T-helper 2 cell treated with Interferon-gamma antibody and Interleukin-4, amounts not matched to agents 5 μg/mL and 100 μg/mL, for 36 hours (primary cell): ENCODE measurements at places on chromosomes 2 and 18.

DNA sequence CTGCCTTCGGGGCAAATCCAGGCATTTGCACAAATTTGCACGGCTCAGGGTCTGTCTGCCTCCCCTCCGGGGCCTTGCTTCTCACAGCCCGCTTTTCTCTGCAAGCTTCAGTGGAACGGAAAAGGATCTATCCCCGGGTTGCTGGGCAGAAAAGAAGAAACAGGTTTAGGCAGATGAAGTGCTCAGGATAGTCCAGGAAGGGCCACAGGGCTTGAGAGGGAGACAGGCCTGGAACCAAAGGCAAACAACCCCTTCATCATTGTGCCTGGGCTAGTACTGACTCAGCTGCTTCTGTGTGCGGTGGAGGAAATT is 347.8 kb upstream of the TNP1 start:
- no peak for DNase-seq

GRCh38 chr2:11738589-11739436 is 7.6 kb upstream of the LPIN1 start:
- DNase-seq, result peak; percentile 6

GRCh38 chr2:141601511-141602152 is 529.2 kb downstream of the LRP1B start:
- no peak for DNase-seq

DNA sequence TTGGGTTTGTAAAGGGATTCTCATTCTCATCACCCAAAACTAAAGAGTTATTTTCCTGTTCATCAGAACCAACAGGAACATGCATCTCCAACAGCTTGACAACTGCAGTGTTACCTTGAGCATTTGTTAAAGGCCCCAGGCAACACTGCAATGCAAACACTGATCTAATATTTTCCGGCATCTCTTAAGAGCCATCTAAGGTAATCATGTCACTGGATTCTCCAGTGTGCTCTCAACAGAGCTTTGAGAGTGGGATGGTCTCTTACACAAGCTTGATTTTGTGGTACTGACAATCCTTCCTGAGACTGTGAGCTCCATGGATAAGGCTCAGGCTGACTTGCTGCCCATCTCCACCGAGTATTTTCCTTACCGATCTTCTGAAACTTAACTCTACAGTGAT is 90.5 kb upstream of the ITGB6 start:
- DNase-seq, result no peak

GRCh38 chr2:205948883-205949282 is 137.1 kb downstream of the INO80D start:
- no peak for DNase-seq

DNA sequence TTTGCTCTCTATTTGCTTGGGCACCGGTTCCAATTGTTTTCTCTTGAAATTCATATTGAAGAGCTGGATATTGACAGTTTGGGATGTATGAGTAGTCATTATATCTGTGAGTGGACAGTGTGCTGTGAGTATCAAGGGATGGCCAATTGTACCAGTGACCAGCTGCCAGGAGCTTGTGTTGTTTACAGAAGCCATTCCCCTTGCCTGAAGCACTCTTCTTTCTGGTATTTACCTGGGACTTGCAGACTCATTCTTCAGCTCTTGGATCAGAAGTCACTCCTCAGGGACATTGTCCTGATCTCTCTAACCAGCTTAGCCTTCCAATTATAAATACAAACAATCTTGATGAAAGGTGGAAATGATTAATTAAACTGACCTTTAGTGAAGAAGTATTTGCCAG is 438.3 kb upstream of the LRATD1 start:
- no peak for DNase-seq

- no peak for DNase-seq
These were observed 78.1 kb upstream of the NPAS2 start for GRCh38 chr2:100741880-100742276.

- DNase-seq, result peak; percentile 46
These were observed 1.8 kb upstream of the NFATC1 start for GRCh38 chr18:79393635-79394533.

DNA sequence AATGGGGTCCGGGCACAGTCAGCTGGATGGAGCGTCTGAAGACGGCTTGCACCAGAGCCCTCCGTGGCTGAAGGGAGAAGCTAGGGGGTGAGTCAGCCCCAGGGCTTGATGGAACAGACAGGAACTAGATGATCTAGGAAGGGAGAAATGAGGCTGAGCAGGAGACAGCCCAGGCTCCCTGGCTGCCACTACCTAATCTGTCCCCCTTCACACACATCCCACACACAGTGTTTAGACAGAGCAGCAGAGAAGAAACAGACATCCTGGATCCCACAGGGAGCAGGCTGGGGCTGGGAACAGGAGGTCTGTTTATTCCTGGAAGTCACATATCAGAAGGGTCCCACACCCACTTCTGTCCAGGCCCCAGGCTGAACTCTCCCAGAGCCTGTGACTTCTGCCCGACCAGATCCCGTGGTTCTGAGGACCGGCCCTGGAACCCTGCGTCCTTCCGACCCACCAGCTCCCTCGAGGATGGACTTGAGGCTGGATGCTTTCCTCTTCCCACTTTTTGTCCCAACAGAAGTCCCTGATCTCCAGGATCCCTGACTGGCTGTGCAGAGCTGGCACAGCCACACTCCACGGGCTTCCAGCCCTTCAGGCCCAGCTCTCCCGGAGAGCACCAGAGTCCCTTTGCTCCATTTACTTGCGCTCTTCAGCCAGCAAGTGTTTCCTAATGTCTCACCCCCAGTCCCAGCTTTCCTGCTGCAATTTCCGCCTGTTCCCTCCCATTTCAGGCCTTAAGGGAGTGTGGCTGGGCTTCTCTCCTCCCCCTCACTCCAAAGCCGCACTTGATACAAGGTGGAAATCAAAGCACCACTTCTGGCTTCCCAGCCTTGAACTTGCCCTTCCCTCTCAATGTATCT is 1.5 kb upstream of the GPBAR1 start:
- DNase-seq, result no peak

GRCh38 chr2:88832311-88832991 is 141.0 kb downstream of the RPIA start:
- DNase-seq, result no peak

- DNase-seq, result no peak
These were observed 131.7 kb downstream of the NRP2 start for GRCh38 chr2:205814039-205814364.

GRCh38 chr2:136191041-136191440 is 73.1 kb upstream of the CXCR4 start:
- DNase-seq, result no peak

- DNase-seq, result no peak
These were observed 41.5 kb downstream of the ARHGAP25 start for GRCh38 chr2:68776124-68776523.

GRCh38 chr2:22902180-22902550 is 482.8 kb upstream of the KLHL29 start:
- no peak for DNase-seq

DNA sequence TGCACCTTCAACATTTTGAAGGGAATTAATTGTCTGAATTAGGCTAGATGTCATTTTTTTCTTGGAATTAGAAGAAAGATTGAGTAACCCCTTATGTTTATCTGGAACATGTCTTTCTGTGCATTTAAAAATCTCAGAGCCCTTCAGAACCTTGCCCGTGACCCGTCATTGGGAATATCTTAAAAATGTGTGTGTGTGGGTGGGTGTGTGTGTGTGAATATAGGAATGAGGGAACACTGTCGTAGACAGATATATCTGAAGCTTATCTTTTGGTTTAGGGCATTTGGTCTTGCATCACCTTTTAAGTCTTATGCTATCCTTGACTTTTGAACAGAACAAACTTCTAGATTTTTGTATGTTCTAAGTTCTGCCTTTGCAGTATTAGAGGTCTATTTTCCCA is 13.5 kb upstream of the IL1RL1 start:
- no peak for DNase-seq

DNA sequence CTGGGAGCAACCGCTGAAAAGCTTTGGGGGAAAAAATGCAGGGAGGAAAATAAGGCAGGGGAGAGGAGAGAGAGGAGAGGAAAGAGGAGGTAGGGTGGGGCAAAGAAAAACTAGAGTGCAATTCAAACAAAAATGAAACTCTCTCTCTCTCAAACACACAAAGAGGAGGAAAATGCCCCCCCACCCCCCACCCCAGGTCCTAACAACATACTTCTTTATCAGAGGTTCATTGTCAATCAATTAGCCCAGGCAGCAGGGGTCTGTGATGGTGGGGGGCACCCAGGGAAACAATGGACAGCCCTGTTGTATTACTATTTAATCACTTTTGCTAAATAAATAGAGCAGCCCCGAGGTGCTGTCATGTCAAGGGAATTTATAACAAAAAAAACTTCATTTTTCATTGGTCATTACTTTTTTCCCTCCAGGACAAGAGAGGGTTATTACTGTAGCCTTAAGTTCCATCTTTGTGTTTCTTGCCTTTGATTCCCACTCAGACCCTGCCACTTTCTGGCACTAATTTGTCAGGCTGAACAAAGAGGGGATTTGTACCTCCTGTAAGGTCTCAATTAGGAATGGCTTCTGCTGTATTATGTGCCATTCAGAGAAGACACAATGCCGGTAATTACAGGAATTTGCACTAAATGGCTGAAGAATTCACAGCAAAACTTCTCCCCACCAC is 55.0 kb downstream of the PLEKHM3 start:
- DNase-seq, result no peak

DNA sequence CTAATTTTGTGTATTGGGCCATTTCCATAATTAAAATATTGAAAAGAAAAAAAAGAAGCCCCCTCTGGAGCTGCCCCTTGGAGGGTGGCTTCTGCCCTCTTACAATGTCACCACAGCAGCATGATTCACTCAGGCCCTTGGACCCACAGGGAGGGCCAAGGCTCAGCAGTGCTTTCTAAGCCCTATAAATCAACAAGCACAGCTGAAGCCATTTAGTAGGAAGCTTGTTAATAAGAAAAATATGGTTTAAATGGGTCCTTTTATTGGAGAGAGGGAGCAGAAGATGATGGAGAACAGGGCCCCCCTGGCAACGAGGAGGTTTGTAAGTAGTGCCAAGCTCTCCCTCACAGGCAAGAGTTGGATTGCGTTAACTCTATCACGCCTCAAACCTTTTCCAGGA is 107.6 kb upstream of the FZD7 start:
- no peak for DNase-seq

GRCh38 chr2:25115902-25116301 is 52.5 kb downstream of the POMC start:
- no peak for DNase-seq

- no peak for DNase-seq
These were observed 51.2 kb downstream of the MAP3K20 start for GRCh38 chr2:173126819-173127218.

DNA sequence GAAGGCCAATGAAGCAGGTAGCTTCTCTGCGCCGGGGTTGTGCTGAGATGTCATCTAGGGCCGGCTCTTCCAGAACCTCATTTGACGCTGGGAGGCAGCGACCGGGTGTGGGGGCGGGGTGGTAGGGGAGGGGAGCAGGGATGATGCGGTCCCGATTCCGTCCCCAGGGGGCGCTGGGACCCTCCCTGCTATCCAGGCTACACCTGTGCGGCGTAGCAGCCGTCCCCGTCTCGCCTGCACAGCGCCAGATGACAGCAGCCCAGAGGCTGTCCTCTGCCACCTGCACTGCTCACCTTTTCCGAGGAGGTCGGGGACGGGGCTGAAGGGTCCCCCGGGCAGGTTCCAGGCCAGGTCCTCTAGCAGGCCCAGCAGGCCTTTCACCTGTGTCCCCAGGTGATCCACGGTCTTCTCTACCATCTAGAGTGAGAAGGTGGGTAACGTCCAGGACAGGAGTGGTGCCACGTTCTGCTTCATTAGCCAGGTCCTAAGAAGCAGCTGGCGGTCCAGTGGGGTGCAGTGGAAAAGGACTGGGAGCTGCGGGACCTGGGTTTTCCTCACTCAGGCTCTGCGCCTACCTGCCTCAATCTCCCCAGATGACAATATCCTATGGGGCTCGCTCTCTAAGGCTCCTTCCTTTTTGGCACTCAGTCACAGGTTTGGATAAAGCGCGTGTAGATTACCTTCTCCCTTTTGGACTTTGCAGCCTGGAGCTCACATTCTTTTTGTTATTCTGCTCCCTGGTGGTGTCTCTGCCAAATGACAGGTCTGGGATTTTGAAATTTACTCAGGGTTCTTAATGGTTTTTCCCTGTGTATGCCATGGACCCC is 56.0 kb upstream of the RAB6C start:
- DNase-seq, result no peak

GRCh38 chr18:43108882-43109281 is 6.6 kb downstream of the RIT2 start:
- DNase-seq, result no peak

DNA sequence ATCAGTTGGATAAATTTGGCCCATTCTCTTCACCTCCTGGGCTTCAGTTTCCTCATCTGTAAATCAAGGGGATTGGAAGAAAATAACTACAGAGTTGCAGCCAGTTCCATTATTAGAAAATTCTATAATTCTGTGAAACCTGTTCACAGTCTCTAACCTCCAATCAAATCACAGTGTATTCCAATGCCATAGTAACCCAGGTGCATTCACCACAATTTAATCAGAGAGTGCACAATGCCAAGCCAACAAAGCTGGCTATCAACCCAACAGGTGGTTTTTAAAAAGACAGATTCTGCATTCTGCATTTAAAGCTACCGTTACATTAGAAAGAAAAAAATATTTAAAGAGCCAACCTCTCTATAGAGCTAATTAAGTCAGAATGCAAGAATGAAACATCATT is 308.6 kb downstream of the RNF144A start:
- no peak for DNase-seq

- DNase-seq, result no peak
These were observed 132.8 kb downstream of the THADA start for GRCh38 chr2:43462866-43463641.

DNA sequence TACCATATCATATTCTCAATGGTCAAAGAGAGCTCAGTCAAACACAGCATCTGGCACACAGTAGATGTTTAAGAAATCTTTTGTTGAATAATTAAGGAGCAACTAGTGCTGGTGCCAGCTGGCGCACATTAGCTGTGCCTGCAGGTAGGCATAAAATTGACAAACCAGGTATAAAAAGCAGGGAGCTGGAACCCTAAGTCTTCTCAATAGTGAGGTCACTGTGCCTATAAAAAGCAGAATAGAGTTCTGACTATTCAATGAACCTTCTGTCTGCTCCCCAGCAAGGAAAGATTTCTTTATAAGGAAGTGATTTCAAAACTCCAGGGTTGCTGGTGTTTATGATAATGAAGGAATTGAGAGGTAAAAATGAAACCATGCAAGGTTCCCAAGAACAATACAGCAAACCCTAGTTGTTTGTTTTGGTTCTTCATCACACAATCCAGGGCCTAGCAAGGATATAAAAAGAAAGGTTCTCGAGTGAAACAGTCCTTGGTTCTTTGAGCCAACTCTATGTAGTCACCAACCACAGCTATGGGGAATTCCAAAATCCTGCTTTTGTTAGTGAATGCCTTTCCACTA is 76.1 kb downstream of the THADA start:
- DNase-seq, result no peak
